ENCODE measurements at places on chromosomes 6 and 20. TPM values are rescaled to one million over a fixed set of nuclear protein-coding genes. Genes with fewer than 3 reads are reported as not detected.

The C6orf163 gene
- 1.6 TPM for total RNA-seq

The PKIG gene
- 3.3 TPM for total RNA-seq

The BPIFB4 gene
- not detected for total RNA-seq

The VWA7 gene
- 3.9 TPM for total RNA-seq
